H7 (cell line): ENCODE measurements at places on chromosomes 16 and 17. TPM values are rescaled to one million over a fixed set of nuclear protein-coding genes. Genes with fewer than 3 reads are reported as not detected.

Gene PTX4
- total RNA-seq: not detected in 2 replicates

Gene RHBDL1
- total RNA-seq: 3.1 and 5.9 TPM in 2 replicates

Gene ASPHD1
- total RNA-seq: 24.4 and 24.6 TPM in 2 replicates

Gene MILR1
- 0.70 and 1.5 TPM in 2 replicates for total RNA-seq

Gene PLXDC1
- 0.18 and 0.38 TPM in 2 replicates for total RNA-seq

Gene ELMO3
- total RNA-seq: 10.4 and 11.4 TPM in 2 replicates

Gene MIS12
- total RNA-seq: 21.5 and 29.9 TPM in 2 replicates

Gene C17orf100
- total RNA-seq: 0.37 and 0.55 TPM in 2 replicates

Gene KRT17
- total RNA-seq: 0.07 TPM in 1 of 2 replicates, not detected in the other

- DNase-seq: peak; percentile 54
Observed at GRCh38 chr17:82297280-82297713, 20.1 kb downstream of the CD7 start.

- peak; percentile 38 for DNase-seq
Observed at GRCh38 chr17:82835122-82835521, 4.7 kb downstream of the ZNF750 start.

- DNase-seq: peak; percentile 33
Observed at GRCh38 chr16:9092978-9093344, 1.5 kb downstream of the HAPSTR1 start.

- DNase-seq: no peak
Observed at GRCh38 chr17:47882247-47882646, 13.8 kb upstream of the SP2 start.

DNA sequence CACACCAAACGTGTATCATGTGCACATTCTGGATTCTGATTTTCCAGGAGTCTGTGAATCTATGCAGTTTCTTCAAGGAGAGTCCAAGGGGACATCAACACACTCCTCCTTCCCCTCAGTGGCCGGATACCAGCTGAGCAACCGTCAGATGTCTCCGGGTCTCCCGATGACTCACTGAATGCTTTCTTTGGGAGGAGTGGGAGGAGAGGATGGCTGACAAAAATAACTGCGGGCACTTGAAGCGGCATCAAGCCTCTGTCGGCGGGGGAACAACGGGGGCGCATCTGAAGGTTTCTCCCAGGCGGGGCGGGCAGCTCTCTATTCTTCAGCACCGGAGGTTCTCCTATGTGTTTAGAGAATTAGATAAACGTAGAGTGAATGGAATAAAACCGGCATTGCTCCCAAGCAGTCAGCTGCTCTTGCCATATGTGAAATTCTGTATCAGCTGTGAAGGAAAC is 24.6 kb upstream of the LRRC75A start:
- DNase-seq: peak; percentile 40

DNA sequence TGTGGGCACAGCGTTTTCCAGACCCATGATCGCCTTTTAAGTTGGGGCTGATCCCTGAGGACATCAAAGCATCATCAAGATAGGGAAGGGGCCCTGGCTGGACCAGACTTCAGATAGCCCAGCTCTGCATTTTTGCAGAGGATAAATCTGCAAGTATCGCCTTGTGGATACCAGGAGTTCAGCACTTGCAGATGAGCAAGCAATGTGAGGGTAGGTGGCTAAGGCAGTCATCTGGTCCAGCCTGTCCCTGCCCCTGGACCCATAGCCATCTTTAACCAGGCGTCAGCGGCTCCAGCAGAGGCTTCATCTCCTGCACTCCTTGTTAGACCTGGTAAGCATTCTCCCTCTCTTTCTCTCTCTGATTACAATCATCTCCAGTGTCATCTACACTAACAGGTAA is 9.0 kb upstream of the MRPS23 start:
- no peak for DNase-seq

GRCh38 chr16:66585481-66586239 is 6.4 kb downstream of the CMTM2 start:
- DNase-seq: no peak

DNA sequence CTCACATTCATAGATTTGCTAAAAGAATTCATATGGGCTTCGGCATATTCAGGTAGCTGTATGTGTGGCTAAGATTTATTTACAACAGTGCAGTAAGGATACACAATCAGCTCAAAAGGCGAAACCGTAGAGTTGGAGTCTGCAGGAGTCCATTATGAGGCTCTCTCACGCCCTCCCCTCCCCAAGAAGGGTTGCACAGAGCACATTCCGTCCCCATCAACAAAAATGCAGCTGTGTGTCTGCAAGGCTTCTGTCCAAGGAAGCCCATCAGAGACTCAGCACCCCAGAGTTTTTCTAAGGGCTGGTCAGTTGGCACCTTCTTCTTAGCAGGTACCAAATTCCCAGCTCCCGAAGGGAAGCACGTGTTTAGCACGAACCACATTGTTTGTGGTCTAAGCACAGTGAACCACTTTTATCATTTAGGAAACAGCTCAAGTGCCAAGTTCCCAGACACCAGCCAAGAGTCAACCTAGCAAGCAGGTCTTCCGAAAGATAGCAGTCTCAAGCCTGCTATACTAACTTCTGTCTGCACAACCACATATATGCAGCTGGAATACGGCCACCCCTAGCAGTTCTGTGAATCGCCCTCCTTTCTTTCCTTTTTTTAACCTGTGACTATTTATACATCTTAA is 28.5 kb upstream of the MEAK7 start:
- DNase-seq: no peak

DNA sequence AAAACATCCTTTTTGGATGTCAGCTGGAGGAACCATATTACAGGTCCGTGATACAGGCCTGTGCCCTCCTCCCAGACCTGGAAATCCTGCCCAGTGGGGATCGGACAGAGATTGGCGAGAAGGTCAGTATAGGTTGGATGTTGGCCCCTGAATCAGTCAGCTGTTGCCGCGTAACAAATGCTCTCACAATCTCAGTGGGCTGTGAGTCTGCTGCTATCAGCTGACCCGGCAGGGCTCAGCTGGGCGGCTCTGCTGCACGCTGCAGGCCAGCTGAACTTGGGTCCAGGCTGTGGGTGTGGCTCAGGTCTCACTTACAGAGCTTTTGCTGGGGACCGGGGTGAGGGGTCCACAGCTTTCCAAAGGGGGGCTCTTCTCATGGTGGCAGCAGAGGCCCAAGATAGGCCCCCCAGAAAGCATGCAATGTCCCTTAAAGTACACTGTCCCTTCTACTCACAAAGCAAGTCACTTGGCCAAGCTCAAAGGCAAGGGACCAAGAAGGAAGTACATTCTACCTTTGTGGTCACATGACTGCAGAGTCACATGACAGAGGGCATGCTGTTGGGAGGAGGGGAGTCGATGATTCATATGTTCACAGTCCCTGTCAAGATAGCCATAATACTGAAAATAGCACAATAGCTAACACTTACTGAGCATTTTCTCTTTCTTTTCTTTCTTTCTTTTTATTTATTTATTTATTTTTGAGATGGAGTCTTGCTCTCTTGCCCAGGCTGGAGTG is 134.2 kb downstream of the ABCC1 start:
- no peak for DNase-seq

DNA sequence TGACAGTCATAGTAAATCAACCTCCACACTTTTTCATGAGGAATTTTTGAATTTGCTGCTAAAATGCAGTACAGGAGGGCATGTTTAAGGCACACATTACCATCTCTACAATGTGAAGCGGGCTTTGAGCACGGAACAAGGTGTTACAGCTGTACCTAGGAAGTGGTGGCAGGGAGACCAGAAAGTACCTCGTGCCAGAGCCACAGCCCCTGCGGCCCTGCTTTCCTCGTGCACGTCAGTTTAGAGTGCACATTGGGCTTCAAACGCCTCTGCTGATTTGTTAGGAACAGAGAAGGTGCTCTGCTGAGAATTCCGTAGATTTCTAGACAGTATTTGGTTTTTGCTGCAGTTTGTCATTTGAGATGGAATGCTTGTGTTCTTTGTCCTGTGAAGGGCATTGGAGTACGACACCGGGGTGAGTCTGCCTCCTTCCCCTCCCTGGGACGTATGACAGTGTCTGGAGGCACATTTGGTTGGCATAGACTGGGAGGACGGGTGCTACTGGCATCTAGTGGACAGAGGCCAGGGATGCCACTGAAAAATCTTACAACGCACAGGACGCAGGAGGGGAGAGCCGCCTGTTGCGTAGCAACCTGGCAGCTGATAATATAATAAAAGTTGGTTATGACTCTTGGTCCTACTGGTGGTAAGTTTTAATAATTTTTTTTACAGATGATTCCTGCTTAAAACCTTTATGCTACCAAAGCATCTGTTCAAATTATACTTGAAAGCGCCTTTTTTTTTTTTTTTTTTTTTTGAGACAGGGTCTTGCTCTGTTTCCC is 9.1 kb downstream of the FOXK2 start:
- no peak for DNase-seq

DNA sequence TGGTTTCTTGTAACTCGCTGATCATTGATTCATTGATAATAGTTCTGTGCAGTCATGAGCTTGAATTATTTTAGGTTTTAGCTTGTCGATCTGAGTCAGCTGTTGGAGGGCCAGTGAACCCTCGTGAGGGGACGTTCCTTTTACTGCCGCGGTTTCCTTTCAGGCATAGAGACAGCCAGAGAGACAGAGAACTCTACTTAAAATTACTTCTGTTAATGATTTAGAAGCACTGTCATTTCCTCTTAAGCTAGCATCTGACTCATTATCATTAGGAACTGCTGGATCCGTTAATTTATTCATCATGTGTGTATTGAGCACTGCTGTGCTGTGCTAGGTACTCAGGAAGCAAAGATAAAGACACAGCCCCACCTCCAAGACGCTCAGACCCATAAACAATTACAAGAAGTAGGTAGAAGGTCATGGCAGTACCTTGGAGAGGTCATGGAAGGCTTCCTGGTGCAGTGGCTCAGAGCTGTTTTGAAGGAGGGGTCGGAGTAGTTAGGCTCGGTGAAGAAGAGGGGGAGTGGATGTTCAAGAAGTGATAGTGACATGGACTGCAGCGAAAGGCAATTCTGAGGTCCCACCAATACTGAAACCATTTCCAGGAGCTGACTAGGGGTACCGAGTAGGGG is 3.3 kb downstream of the PGS1 start:
- DNase-seq: no peak

DNA sequence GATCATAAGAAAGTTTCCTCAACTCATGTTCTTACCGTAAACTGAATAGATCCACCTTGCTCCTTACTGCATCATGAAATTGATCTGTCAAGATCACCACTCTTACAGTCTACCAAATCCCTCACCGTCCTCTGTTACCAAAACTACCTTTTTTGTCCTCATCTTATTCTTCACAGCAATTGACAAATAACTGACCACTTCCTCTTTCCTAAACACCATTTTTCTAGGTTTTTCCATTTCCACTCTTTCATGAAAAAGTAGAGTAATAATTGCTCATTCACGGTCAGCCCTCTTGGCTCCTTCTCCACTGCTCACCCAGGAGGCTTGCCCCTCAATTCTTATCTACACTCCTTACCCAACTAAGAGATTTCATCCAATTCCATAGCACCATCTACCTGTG is 44.9 kb downstream of the ABCA5 start:
- no peak for DNase-seq
